HCEC 1CT (cell line): ENCODE measurements at places on chromosomes 1 and 21.
A peak's percentile ranks its signal among the peaks of the same experiment; 100 is the strongest.

GRCh38 chr1:152153996-152154395 lies 5.0 kb downstream of the RPTN start:
- no peak for DNase-seq

DNA sequence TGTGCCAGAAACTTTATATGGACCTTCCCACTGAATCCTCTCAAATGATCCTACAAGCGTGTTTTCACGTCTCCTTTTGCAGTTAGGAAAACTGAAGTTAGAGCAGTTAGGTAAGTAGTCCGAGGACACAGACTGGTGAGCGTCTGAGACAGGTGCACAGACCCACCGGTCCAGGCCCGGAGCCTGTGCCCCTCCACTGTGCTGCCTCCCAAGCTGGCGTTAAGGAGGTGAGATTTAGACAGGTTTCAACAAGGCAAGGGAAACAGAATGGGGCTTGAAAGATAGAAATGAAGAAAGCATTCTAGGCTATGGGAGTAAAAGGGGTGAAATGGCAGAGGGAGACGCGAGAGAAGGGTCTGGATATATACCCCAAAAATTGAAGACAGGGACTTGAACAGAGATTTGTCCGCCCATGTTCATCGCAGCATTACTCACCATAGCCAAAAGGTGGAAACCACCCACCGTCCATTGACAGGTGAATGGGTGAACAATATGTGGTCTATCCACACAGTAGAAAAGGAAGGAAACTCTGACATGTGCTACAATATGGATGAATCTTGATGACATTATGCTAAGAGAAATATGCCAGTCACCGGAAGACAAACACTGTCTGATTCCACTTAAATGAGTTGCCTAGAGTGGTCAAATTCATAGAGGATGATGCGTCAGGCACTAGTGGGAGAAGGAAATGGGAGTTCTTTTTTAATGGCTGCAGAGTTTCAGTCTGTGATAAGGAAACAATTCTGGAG lies 15.7 kb upstream of the PKP1 start:
- peak; percentile 75 for DNase-seq

GRCh38 chr1:184513966-184514365 lies 127.1 kb downstream of the C1orf21 start:
- DNase-seq = peak; percentile 67

- DNase-seq = no peak
These were observed 16.2 kb downstream of the RIPK4 start for GRCh38 chr21:41750532-41751151.

- DNase-seq = no peak
These were observed 89.1 kb upstream of the SLC35F3 start for GRCh38 chr1:233815357-233815756.

GRCh38 chr21:41142051-41142795 lies 25.7 kb upstream of the BACE2 start:
- DNase-seq = no peak

DNA sequence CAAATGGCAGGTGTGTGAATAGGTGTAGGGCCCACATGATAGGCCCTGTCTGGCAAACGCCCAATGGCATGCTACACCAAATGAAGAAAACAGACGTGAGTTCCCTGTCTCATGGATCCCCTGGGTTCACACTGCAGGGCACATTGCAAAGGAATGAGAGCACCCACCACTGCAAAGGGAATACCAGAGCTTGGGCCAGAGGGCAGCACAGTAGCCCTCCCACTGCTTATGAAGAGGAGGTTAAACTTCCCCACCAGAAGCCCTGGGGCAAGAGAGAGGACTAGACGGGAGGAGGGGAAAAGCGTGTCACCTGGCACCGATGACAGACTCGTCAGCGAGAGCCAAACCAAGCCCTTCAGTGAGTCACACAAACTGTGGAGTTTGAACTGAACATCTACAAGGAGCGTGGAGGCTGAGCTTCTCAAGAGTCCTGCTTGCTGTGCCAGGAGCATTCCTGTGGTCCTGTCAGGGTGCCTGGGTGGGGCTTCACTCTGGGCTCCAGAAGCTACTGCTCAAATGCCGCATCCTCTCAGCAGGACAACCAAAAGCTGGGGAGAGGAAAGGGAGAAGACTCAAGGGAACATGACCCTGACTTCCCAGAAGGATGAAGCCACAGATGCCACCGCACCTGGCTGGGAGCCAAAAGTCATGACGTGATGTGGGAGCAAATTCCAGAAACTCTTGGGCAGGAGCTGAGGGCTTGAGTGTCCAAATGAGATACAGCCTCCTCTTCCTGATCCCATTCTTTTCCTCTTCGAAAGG lies 61.1 kb downstream of the TOMM20 start:
- DNase-seq = peak; percentile 96

DNA sequence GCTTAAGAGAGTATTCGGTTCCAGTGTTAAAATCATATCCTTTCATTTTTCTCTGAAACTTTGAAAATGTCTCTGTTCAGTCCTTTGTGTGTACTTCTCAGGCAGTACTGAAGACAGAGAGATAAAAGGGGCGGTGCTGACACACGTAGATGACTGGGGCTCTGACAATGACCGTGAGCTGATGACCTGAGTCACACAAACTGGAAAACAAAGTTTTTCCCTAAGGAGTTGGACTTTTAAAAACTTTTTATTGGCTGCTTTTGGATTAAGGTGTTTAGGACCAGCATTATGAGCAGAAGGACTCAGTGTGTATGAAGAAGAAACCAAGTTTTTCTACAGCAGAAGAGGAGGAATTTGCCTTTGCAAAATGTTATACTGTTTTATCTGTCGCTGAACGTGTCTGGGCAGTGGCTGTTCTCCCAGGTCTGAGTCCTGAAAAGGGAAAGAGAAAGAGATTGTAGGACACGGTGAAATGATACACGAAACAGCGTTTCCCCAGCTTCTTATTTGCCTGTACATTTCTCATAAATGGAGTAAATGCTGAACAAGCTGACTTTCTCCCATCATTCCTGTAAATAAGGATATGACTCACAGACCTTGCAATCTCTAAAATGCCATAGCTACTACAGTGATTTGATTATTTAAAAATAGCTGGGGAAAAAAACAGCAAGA lies 51.5 kb downstream of the MAP3K7CL start:
- DNase-seq = peak; percentile 93

DNA sequence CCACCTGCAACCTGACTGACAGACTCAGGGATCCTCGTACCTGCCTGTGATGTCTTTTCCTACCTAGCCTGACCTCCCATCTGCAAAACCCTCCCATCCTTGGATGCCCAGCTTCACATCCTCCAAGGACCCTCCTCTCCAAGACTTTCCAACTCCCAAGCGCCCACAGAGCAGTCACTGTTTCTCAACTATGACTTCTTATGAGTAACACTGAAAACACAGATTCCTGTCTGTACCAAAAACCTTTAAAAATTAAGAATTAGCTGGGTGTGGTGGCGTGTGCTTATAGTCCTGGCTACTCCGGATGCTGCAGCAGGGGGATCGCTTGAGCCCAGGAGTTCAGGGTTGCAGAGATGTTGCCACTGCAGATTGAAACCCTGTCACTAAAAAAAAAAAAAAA lies 181.9 kb downstream of the PSMG1 start:
- no peak for DNase-seq

- DNase-seq = peak; percentile 99
These were observed 16.3 kb upstream of the SARS1 start for GRCh38 chr1:109197158-109198042.

- DNase-seq = peak; percentile 7
These were observed 337.8 kb downstream of the HLX start for GRCh38 chr1:221217029-221217428.

DNA sequence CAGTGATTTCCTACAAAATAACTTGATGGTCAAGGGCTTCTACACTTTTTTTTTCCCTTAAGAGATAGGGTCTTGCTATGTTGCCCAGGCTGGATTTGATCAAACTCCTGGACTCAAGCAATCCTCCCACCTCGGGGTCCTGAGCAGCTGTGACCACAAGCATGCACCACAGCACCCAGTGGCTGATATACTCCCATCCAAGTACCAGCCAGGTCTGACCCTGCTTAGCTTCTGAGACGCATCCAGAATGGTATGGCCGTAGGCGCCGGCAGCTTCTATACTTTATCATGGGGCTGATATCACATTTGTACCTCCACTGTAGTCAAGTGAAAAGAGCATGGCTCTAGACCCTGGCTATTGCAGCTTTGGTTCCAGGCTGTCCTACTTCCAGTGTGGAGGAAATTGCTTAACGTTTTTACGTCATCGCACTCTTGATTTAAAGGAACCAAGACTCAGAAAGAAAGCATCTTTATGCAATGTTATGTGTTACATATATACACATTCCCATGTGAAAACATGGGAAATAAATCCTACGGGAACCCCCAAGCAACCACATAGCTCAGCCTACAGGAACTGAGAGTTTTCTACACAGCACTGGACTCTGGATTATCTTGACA lies 39.5 kb downstream of the PDPN start:
- DNase-seq = no peak

DNA sequence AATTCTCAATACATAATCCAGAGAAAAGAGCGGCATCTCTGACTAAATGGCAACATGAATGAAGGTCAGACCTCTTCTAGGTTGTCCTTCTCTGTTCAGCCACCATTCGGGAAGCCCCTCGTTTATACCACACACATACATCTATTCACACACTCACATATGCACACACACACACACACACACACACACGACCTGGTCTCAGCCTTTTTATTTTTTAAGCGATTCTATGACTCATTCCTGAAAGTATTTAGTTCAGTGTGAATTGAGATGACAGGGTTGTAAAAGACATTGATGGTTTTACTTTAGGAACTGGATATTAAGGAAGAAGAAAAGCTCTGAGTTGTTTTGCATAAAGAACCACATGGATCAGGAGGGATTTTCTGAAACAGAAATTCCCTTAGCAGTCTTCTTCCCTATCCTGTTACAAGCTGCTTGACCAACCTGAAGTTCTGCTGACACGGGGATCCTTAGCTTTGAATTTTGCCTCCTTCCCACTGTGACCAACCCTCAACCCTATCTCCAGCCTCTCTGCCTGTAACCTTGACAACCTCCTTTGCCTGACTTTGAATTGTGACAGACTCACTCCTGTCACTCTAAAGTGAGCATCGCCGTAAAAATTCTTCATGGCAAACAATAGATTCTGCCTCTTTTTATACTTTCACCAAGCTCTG lies 383.1 kb upstream of the ESRRG start:
- DNase-seq = peak; percentile 52

DNA sequence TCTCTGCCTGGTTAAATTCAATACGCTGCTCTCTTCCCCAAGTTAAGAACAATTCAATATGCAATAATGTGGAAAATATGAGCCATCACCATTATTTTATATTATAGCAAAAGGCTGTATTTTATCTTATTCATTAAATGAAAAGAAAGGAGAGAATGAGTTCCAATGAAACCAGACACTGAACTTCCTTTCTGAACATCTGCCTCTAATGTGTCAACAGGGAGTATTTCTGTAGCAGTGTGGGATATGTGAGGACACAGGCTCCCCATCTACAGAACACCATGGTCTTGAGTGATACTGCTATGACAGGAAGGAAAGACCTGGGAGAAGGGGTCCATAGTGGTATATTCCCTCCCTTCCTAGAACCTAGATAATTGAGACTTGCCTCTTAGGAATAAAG lies 46.3 kb downstream of the CASQ2 start:
- DNase-seq = no peak

- DNase-seq = no peak
These were observed 26.8 kb upstream of the EFHD2 start for GRCh38 chr1:15382601-15383518.

DNA sequence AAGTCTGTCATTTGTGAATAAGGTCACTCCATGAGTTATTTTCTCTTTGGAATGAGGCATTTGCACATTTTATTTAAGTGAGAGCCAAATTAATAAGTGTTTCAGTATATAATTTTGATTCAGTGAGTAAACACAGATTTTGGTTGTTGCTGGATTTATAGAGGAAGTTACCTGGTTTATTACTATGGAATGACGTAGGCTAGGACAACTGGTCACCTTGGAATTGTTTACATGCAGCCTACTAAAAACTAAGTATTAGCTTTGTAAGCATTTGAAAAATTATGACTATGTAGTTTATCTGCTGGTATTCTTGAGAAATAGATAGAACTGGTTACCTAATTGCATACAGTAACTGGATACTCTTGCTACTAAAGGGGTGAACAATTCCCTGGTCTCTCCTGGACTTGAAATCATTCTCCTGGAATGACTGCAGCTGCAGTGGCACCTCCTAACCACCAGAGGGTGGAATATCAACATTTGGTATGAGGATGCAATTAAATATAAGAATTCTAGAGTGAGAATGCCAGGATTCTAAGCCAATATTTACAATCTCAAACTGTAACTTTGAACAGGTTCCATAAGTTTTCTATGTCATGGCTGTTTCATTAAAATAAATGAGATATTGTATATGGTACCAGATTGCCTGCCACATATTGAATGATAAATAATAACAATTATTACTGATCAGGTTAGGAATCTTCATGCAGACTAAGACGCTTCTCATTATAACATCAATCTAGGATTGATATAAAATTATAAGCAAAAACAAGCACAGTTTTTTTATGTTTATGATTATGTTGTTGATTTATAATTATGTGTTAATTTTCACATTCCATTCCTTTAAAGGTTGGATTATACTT lies 3.5 kb upstream of the KRTAP27-1 start:
- DNase-seq = peak; percentile 1

- no peak for DNase-seq
These were observed 113.0 kb downstream of the POU2F1 start for GRCh38 chr1:167333703-167334102.

GRCh38 chr1:180937624-180938225 lies 25.0 kb downstream of the KIAA1614 start:
- no peak for DNase-seq

DNA sequence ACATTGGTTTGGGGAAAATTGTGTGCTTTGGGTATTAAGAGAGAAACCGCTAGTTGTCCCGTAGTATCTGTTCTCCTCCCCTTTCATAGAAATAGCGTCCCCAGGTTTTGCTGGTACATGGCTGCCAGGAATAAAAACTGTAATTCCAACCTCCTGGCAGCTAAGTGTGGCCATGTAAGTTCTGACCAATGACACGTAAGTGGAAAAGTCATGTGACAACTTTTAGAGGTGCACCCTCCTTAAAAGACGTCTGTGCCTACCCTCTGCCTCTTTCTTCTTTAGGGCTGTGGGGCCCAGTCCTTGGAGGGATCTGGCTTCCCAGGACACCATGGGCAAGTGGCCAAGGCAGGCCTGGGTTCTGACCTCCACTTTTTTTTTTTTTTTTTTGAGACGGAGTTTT lies 59.3 kb downstream of the UMODL1 start:
- no peak for DNase-seq

- DNase-seq = no peak
These were observed 3.9 kb upstream of the ZNF678 start for GRCh38 chr1:227559499-227559898.

- peak; percentile 93 for DNase-seq
These were observed at the start of gene ASPM for GRCh38 chr1:197146101-197147095. ASPM (minus strand) TSS chr1:197146669; CDS start chr1:197146437, 232 bp downstream.

GRCh38 chr1:54558434-54559030 lies 10.5 kb downstream of the ACOT11 start:
- no peak for DNase-seq
